ENCODE measurements at places on chromosomes 6 and 20.

DNA sequence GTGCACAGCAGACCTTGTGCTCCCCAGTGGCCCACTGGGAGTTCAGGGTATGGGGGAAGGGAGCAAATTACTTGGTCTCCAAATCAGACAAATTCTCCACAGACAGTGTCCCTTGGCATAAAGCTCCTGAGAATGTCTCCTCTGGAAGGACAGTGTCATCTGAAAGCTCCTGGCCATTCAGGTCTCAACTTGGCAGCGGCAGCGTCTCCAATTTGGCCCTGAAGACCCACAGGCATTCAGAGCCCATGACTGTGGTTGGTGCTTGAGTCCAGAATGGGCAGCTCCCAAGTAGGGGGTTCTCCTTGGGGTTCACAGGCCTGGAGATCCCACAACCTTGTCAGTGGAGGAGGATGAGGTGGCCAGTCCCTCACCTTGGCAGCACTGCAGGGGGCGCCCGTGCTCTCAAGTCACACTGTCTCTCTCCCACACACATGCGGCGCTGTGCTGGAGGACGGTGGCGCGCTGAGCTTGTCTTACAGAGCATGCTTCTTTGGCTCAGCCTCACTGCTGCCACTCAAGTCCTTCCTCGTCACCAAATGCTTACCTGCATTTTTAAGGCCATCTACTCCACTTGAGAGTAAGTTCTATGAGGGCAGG is 20.7 kb downstream of the DYNLRB1 start:
- DNase-seq = no peak

- no peak for DNase-seq
Observed at GRCh38 chr6:5698318-5698717, 308.4 kb downstream of the NRN1 start.

DNA sequence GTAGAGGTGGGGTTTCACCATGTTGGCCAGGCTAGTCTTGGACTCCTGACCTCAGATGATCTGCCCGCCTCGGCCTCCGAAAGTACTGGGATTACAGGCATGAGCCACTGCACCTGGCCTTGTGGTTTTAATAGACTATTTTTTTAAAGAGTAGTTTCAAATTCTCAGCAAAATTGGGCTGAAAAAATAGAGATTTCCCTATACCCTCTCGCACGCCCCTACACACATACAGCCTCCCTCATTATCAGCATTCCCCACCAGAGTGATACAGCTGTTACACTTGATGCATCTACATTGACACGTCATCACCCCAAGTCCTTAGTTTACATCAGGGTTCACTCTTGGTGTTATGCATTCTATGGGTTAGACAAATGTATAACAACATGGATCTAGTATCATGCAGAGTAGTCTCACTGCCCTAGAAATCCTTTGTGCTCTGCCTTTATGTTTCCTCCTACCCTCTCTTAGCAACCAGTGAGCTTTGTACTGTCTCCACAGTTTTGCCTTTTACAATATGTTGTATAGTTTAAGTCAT is 103.6 kb downstream of the CDYL start:
- no peak for DNase-seq

GRCh38 chr6:137666202-137666774 is 172.1 kb upstream of the OLIG3 start:
- no peak for DNase-seq

GRCh38 chr6:5786321-5786968 is 220.3 kb downstream of the NRN1 start:
- DNase-seq = no peak

- DNase-seq = no peak
Observed at GRCh38 chr6:169669889-169670288, 31.9 kb downstream of the WDR27 start.

GRCh38 chr6:85006362-85006761 is 242.0 kb upstream of the TBX18 start:
- no peak for DNase-seq

DNA sequence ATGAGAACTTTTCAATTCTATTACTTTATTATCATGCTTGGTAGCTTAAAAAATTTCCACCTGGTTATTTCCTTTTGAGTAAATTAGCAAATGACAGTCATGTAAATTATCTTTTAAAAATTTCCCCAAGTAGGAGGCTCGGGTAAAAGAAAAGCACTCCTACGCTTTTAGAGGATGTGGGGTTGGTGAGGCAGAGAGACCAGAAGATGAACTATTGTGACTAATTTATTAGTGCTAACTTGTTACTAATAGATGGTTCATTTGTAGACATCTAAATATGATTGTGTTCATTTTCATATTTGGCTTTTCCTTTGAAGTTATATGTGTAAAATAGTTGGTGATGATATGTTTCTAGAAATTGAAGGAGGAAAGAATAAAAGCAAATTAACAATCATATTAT is 27.0 kb downstream of the ZNF292 start:
- no peak for DNase-seq

- no peak for DNase-seq
Observed at GRCh38 chr20:2295886-2296515, at the start of gene TGM3. TSS of gene TGM3 (plus strand) at chr20:2296001. CDS start at chr20:2296064, 63 bp downstream.

DNA sequence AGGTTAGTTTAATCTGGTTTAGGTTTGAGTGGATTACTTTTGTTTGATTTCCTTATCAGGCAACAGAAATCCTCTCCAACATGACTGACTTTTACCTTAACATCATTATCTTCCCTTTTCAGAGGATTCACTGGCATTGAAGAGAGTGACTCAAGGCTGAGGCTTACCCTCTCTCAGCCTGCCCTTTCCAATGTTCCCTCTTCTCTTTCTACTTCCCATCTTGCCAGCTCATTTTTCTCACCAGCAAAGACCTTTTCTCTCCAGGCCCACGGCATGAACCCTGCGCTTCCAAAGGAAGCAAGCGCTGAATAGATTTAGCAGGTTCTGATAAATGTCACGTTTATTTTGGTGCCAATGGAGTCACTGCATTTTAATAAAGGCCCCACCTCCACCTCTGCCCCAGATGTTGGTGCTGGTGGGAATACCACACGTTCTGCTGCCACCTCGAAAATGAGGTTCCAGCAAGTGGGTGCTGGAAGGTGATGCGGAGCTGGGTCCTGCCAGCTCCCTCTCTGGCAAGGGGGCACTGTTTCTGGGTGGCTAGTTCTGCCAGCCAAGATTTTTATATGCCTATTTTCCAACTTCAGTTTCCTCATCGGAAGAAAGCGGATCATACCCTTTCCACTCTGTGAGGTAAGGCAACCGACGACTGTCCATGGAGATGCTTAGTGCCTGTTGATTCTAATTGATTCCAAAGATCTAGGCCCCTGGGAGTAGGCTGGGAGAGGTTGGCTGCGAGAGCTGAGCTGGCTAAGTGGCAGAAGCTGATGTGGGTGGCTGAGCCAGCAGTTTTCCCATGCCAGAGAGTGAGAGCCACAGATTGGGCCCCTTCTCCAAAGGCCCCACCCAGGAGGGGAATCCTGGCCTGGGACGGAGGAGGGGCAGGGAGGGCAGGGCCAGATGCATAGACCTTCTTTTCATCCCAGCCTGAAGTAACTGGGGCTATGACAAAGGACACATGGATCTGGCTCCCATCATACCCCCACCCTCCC is 87.7 kb upstream of the MAFB start:
- DNase-seq = no peak

DNA sequence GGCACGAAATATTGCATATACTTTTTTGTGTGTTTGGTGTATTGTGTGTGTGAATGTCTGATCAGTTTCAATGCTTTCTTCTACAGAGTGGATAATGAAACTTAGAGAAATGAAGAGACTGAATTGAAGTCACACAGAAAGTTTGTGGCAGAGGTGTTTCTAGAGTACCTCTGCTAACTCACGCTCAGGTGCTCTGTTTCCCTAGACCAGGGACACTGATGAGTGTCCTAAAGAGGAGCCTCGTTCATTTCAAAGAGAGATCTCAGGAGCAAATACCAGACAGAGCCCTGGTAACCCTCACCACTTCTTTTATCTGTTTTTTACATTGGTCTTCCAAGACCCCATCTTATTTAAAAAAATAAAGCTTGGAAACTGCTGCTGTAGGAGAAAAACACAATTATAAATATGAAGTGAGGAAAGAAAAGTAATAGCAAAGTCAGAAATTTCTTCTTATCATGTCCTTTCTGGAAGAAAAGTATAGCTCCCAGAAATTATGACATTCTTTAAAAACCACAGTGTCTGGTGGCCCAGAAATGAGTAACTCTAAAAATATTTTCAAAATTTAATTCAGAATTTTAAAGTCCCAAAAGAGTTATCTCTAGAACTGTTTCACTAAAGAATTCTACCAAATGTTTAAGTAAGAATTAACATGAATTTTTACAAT is 720.6 kb downstream of the RFPL4B start:
- DNase-seq = no peak

- no peak for DNase-seq
Observed at GRCh38 chr20:18466574-18466893, 296 bp downstream of the DZANK1 start.

- DNase-seq = no peak
Observed at GRCh38 chr6:163860287-163861081, 446.0 kb downstream of the QKI start.

DNA sequence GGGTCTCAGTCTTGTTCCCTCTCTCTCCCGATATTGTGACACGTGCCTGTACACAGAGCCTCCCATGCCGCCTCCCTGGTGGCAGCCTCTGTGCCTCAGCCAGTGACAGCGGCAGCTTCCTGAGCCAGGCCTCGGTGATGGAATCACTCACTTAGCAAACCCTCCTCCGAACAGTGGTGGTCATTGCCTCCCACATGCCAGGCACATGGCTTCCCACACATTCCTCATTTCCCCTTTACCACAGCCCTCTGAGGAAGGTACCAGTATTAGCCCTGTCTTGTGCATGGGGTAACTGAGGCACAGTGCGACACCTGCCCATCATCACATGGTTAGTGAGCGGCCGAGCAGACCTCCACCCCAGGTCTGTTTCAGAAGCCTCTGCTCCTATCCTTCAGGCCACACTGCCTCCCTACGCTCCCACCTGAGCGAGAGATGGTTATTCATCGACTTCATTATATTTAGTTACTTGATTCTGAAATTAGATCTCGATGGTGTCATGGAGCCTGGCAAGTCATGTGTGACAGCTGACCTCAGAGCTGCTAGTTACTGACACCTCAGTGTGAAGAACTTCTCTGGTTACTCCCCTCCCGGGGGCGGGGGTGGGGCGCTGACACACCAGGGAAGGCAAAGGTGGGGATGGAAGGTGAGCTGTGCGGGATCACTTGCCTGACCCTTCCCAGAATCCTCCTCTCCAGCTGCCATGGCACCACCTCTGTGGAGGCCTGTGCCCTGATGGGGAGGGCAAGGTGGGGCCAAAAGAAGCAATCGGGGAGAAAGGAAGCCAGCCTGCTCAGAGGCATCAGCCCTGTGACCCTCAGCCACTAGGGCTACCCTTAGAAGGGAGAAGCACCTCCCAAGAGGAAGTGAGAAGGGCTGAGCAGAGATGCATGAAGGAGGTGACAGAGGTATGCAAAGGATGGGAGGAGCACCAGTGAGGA is 17.9 kb downstream of the MDGA1 start:
- DNase-seq = no peak

GRCh38 chr6:161963634-161964234 is 689.9 kb upstream of the AGPAT4 start:
- no peak for DNase-seq

- no peak for DNase-seq
Observed at GRCh38 chr20:35238735-35239134, 12.2 kb downstream of the MMP24 start.

DNA sequence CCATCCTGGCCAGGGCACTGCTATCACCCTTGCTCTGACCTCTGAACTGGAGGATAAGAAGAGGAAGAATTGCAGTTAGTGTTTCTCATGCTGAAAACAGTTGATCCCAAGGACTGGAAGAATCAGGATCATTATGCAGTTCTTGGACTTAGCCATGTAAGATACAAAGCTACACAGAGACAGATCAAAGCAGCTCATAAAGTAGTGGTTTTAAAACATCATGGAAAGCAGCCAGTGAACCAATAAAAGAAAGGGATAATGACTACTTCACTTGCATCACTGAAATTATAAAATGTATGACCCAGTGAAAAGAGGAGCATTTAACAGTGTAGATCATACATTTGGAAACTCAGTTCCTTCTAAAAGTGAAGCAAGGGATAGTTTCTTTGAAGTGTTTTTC is 47.7 kb downstream of the DNAH8 start:
- no peak for DNase-seq

- DNase-seq = no peak
Observed at GRCh38 chr20:1618954-1619540, 762 bp downstream of the SIRPB1 start.

DNA sequence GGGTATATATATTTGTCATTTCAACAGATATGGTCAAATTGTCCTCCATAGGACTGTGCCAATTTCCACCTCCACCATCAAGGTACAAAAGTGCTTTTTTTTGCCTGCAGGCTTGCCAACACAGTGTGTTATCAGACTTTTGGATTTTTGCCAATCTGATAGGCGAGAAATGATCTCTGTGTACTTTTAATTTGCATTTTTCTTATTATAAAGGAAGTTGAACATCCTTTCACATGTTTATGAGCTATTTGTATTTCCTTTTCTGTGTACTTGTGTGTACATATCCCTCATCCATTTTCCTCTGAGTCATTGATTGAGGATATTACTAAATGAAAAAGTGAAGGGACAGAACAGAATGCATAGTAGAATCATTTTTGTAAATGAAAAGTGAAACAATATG is 39.0 kb upstream of the PTPN1 start:
- DNase-seq = no peak

- DNase-seq = no peak
Observed at GRCh38 chr20:63856098-63856511, 5.2 kb upstream of the ABHD16B start.

DNA sequence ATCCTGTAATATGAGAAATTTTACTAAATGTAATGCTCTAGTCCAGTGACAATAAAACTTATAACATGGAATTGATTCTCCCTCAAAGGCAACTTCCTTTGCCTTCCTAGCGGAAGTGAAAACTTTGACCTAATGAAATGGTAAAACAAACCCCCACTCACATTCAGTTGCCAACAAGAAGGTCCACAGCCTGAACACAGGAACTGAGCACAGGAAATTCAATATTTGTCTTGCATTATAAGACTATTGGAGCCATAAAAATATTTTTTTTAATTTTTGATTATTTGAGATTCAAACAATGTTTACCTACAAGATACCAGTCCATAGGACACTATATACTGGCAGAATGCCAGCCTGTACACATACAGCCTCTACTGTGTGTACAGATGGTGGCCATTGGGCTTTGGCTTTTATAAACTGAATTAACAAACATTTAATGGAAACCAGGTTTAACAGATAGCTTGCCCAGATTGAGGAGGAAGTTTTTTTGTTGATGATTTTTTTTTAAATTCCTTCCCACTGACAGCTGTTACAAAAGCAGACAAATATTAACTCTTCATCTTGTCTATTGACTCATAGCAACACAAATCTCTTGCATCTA is 481.5 kb upstream of the JAG1 start:
- no peak for DNase-seq

DNA sequence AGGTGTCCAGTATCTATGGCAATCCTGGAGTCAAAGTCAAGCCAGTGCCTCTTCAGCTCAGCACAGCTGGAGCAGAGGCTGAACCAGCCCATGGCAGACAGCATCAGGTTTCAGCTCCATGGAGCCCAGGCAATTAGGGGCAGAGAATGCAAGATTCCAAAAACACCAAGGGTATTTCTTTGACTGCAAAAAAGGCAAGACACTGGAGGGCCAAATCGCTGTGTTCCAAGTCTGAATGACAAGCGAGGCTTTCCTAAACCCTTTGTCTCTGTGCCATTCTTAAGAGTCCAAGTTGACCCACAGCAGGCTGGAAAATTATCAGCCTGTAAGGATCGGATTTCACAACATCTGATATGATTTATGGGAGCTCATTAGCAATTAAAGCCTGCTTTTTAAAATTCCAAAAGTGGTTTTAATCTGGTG is 49.7 kb upstream of the TGM3 start:
- DNase-seq = no peak
